ENCODE measurements at places on chromosomes 7 and 10.

GRCh38 chr7:140230861-140231770, 54.3 kb upstream of the KDM7A start:
- DNase-seq: no peak

GRCh38 chr10:35394411-35394851, 58.1 kb downstream of the CCNY start:
- no peak for DNase-seq

DNA sequence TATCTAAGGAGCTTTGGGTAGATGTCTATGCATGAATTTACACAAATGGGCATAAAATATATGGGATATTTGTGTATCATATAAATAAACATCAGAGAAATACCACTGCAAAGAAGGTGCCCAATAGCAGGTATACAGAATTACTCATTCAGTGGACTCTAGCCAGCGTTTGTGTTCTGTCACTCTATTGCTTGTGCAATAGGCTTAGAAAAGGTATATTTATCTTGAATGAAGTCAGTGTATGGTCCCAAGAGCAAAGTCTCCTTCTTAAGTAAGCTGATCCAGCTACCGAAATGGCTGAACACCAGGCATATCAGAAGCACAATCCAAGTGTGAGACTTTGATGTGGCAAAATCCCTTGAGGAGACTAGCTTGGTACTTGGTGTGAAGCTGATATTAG, 1058.4 kb downstream of the SORCS1 start:
- no peak for DNase-seq

DNA sequence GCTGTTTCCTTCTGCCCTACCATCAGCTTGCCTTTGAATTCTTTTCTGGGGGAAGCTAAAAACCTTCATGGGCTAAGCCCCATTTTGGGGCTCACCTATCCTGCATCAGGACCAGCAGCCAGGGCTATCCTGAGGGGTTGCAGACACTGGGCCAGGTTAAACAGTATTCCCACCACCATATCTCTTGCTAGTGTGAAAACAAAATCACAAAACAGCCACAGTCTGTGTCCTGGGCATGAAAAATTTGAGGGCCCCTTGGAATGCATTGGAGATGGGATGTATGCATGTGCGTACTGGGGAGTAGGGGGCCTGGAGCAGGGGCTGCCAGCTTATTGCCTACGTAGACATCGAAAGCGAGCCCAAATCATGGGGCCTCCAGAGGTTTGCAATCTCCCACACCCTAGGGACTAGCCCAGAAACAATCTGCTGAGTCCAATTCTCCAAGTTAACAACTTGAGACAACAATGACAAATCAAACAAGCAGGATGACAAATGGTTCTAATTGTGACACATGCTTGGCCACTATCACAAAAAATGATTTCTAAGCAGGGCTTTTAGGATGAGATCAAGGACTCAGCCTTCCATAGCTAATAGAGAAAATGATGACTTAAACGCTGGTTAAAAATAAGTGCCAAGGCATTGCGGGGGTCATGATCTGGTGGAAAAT, 557.1 kb downstream of the KCNMA1 start:
- DNase-seq: no peak

- DNase-seq: no peak
Observed at GRCh38 chr10:48296576-48297098, 9.8 kb upstream of the MAPK8 start.

GRCh38 chr7:122225874-122226273, 78.7 kb downstream of the FEZF1 start:
- no peak for DNase-seq

Measured in pulmonary artery endothelial cell (primary cell).